ENCODE measurements at places on chromosomes 6 and 20.

DNA sequence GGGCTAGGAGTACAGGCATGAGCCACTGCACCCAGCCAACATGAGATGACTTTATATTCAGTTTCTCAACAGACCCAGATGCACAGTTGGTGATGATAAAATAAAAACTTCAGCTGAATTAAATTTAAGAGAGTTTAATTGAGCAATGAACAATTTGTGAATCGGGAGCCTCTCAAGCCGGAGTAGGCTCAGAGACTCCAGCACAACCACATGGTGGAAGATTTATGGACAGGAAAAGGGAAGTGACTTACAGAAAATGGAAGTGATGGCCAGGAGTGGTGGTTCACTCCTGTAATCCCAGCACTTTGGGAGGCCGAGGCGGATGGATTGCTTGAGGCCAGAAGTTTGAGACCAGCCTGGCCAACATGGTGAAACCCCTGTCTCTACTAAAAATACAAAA, 10.4 kb upstream of the BCAS4 start:
- DNase-seq = no peak

DNA sequence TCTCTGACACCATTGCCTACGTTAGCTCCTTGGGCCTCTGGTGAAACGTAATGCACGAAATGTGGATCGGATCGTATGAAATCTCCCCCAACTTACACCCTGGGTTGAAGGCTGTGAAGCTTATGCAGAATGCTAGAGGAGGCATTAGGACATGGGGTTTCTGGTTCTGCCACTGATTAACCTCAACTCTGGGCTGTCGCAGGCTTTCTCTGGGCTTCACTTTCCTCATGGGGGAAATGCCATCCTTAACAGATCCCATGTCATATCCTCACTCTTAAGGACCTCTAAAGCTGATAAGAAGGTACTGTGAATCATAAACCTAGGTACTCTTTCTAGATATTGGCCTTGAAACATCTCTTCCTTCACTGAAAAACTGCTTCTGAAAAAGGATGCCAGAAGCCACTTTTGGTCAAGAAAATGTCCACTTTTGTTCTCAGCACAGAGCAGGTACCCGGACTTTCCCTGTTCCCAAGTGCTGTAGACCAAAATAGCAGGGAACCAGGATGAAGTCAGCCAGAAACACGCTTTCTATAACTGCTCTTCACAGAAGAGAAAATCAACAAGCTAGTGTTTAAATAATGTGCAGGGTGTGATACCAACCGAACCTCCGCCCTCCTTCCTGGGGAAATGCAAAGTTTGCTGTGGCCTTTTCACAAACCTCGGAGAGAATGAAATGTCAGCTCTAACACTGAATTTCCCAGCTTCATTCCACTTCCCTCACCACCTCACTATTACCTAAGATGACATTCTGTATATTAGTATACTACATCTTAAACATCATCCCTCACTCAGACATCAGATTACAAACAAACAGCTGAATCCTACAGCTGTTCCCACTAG, 118.9 kb downstream of the BACH2 start:
- DNase-seq = no peak

DNA sequence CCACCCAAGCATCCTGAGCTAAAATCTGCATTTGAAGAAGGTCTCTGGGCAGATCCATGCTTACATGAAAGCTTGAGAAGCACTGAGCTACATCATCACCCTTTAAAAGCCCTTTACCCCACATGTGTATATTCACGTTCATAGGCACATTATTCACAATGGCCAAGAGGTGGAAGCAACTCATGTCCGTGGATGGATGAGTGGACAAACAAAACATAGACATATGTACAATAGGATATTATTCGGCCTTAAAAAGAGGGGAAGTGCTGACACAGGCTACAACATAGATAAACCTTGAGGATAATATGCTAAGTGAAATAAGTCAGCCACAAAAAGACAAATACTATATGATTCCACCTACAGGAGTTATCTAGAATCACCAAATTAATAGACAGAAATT, 17.6 kb downstream of the ADGRF5 start:
- no peak for DNase-seq

DNA sequence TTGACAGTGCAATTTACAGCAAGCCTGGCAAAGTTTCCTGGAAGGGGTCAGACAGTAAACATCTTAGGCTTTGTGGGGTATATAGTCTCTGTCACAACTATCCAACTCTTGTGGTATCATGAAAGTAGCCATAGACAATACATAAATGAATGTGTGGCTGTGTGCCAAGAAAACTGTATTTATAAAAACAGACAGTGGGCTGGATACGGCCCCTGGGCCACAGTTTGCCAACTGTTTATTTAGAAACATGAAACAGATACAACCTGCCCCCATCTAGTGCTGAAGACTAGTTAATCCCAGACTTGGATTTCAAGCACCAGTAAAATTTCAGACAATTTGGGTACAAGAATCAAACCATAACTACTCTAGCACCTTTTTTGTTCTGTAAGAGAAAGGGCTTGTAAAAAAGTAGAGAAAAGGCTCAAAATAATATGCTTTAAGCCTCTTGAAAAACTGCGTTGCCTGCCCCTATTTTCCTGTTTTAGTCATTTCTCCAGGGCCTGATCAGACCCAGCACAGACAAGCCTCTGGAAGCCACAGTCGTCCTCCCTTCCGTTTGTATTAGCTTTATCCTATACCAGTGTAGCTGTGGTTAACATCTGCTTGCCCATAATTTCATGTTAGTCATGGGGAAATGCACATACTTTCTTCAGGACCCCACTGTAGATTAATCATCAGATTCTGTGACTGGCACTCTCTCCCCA, 30.8 kb downstream of the JAG1 start:
- peak; percentile 6 for DNase-seq

- no peak for DNase-seq
Measured at GRCh38 chr6:32982702-32983492, 14.5 kb downstream of the BRD2 start.

- DNase-seq = no peak
Measured at GRCh38 chr20:35091816-35092523, 637 bp downstream of the TRPC4AP start.

DNA sequence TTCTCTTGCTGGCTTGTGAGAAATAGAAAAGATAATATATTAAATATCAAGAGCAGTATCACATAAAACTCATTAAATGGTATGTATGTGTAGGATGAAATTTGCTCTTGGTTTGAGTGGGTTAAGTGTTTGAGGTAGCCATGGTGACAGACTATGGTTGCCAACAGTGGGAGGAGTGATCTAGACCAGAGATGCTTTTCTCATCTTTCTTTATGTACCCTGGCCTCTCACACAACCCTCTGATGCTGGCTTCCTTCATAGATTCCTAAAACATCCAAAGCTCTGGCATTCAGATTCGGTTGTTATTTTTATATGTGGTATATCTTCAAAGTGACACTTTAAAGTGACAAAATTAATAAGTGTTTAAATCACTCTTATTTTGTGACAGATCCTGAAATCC, 9.0 kb upstream of the MLIP start:
- no peak for DNase-seq

DNA sequence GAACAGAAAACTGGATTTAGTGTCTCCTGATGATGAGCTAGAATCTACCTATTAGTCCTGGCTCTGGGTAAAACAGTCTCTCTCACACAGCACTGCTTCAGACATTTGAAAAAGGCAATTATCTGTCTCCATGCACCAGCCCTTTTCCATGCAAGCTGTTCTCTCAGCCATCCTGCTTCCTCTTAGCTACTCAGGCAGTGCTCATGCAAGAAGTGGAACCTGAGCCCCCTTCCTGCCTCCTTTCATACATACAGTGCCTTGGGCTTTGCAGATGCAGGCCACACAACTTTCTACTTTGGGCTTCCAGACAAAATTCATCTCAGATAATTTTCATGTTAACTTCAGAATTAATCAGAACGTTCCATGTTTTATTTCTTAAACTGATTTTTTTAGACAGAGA, 151.3 kb downstream of the RALGAPA2 start:
- DNase-seq = no peak

GRCh38 chr6:133170602-133171001, 70.6 kb upstream of the EYA4 start:
- DNase-seq = no peak

- DNase-seq = no peak
Measured at GRCh38 chr6:112337209-112337638, 9.9 kb upstream of the RFPL4B start.

DNA sequence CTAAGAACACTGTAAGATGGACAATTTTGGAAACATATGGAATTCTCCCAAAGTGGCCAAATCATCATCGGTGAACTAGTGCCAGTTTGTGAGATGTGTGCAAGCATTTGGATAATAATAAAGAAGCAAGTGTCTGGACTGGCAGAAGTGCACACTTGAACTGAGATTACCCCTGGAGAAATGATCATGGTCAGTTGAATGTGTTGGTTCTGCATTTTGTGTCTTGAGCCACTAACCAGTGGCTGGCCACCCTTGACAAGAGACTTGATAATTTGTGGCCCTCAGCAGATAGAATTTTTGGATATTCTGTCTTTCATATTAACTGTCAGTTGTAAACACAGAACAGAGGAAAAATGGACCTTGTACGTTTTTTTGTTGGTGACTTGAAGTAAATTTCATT, 37.4 kb downstream of the CITED2 start:
- DNase-seq = no peak

DNA sequence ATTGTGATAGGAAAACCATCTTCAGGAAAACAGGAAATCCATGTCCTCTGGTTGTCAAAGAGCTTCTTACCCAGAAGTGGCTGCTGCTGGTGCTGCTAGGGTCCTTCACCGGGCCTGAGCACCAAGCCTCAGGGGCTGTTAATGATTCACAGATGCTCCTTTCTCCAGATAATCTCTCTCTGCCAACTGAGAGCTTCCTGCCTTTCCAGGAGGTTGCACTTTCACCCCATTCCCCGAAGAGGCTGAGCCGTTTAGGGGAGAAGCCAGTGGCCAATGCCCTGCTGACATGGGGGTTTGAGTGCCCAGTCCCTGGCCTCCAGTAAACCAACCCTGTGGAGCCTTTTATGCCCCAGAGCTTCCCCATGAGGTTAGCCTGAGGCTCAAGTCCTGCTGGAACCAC, 122.4 kb downstream of the CBLN4 start:
- DNase-seq = no peak

GRCh38 chr20:23441850-23442313, 2.4 kb downstream of the CSTL1 start:
- peak; percentile 64 for DNase-seq

DNA sequence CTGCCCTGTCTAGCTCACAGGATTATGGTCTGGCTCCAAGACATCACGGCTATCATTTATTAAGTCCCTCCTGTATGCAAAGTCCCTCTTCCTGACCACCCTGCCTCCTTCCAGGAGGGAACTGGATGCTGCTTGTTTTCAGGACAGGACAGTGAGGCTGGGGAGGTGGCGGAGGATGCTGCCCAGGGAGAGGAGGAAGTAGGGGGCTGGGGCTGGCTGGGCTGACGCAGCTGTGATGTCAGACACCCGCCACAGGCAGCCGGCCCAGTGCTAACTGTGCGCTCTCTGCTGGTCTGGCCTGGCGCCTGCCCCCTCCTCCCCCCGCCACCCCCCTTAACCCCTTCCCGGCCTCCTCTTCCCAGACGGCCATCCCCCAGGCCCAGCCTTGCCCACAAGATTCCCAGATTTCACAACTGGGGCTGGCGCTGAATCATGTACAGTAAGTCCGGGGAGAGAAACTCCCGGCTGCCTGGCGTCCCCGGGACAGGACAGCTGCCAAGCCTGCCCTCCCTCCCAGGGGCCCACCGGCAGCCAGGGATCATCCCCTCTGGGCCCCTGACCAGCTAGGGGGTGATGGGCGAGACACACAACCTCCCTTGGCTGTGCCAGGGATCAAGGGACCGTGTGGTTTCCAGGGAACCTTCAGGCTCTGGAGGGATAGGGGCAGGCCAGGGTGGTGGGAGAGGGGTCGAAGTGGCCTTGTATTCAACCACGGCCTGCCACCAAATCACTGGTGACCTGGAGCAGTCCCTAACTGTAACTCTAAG, 118.1 kb downstream of the CEBPB start:
- no peak for DNase-seq

DNA sequence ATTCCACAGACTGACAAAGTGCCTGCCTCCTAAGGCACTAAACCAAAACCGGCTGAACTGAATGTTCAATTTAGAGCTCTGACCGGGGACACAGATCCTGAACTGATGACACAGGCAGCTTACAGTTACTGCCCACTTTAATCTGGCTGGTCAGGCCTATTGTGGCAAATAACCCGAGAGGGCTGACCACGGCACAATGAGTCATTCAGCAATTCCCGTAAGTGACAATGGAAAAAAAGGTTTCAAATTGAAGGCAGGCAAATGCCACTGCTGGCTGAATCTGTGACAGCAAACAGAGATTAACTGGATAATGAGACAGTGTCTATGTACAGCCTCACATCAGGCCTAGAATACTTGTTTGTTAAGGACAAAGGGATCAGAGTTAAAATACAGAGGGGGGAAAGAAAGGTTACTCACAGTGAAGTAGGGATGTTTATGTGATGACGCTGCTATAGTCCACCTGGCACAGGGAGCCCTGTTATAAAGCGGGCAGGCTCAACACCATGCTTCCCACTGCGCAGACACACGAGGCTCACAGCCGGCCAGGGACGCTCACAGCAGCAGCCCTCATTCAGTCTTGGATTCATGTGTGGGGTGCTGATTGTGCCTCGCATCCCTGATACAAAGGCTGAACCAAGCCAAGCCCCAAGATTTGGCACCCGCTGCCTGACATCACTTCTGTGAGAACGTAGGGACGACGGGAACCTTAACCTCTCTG, 54.4 kb downstream of the RTN4IP1 start:
- no peak for DNase-seq

DNA sequence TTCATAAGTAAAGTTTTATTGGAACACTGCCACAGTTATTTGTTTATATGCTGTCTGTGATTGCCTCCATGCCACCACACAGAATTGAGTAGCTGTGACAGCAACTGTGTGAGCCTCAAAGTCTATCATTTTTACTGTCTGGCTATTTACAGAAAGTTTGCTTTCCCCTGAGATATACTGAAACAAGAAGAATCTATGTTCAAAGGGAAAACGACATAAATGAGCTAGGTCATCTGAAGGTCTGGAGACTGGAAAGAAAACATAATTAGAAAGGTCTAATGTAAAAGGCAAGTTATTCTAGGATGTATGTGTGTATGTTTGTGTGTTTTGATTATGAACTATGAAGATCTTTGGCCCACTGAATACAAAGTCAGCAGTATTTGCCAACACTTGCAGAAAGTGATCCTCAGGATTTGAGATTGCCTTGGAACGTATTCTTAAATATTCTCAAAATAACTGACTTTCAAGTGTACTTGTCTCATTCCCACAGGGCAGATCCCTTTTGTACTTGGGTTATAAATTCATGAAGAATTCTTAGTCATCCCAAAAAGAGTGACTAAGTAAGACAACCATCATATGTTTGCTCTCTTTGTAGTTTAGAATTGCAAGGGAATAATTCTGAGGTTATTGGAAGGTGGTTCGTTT, 677.7 kb downstream of the DOK5 start:
- DNase-seq = no peak
